ENCODE measurements at places on chromosomes 13 and 19.

GRCh38 chr13:111468037-111468959 is 147.9 kb downstream of the TEX29 start:
- DNase-seq: no peak

- DNase-seq: no peak
Observed at GRCh38 chr13:57996717-57997116, 365.2 kb downstream of the PCDH17 start.

- DNase-seq: peak; percentile 56
Observed at GRCh38 chr13:36998624-36999041, 507 bp downstream of the ALG5 start.

DNA sequence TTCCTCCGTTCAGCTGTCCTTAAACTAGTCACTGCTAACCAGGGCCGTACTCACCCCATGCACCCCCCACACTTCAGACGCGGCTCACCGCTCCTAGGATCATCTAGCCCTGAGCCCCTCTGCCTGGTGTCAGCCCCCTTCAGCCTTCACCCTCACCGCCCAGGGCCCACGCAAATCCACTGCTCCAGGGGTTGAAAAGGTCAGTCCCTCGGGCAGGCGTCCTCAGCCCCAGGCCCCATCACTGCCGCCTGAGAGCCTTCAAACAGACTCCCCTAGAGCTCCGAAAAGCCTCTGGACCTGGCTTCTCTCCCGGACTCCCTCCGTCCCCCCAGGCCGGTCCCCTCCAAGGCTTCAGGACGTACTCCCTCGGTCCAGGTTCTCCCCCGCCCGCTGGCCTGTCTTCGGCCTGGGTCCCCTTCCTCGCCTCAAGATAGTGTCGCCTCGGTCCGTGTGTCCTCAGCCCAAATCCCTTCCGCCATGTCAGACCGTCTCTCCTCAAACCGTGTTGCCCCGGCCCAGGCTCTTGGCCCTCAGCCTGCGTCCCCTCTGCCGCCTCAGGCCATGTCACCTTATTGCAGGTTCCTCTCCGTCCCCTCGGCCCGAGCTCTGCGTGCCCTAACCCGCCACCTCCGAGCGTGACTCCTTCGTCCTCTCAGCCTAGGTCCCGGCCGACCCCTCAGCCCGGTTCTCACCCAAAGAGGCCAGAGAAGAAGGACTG is 553 bp downstream of the NAPA start:
- peak; percentile 48 for DNase-seq

- DNase-seq: no peak
Observed at GRCh38 chr19:51127032-51127431, 2.3 kb downstream of the SIGLEC9 start.

GRCh38 chr13:112851107-112852038 is 117.6 kb upstream of the MCF2L start:
- peak; percentile 44 for DNase-seq

DNA sequence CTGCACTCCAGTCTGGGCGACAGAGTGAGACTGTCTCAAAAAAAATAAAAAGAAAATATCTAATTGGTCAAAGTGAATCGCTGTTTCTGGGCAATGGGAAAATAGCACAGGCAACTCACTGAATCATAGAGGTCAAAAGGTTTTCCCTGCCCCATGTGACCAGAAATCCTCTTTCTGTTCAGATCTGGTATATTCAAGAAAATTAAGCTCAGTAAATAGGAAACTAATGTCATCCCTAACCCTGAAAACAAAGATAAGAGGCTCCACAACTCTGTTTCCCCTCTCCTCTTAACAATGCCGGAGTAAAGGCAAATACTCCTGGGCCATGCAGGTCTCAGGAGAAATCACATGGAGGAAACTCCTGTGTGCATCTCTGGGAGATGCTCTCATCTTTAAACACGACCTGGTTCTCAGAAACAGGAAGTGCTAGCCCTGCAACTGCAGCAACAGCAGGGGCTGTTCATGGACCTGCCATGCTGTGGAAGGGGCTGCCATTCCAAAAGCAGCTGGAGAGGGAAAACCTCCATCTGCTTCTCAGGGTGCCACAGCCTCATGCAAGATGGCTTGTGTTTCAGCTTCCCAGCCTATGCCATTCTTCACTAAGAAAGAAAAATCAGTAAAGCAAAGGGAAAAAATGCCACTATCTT is 47.5 kb upstream of the SLC7A9 start:
- DNase-seq: no peak

- no peak for DNase-seq
Observed at GRCh38 chr13:110669036-110669435, 36.9 kb downstream of the CARS2 start.

DNA sequence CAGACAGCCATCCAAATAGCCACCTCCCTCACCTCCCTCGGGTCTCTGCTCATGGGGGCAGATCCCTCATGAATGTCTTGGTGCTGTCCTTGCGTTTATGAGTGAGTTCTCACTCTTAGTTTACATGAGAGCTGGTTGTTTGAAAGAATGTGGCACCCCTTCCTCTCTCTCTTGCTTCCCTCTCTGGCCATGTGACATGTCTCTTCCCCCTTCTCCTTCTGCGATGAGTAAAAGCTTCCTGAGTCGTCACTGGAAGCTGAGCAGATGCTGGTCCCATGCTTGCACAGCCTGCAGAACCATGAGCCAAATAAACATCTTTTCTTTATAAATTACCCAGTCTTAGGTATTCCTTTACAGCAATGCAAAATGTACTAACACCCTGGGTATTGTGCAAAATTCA is 208.7 kb downstream of the LACC1 start:
- no peak for DNase-seq

GRCh38 chr13:110063490-110064421 is 243.2 kb downstream of the COL4A1 start:
- no peak for DNase-seq

DNA sequence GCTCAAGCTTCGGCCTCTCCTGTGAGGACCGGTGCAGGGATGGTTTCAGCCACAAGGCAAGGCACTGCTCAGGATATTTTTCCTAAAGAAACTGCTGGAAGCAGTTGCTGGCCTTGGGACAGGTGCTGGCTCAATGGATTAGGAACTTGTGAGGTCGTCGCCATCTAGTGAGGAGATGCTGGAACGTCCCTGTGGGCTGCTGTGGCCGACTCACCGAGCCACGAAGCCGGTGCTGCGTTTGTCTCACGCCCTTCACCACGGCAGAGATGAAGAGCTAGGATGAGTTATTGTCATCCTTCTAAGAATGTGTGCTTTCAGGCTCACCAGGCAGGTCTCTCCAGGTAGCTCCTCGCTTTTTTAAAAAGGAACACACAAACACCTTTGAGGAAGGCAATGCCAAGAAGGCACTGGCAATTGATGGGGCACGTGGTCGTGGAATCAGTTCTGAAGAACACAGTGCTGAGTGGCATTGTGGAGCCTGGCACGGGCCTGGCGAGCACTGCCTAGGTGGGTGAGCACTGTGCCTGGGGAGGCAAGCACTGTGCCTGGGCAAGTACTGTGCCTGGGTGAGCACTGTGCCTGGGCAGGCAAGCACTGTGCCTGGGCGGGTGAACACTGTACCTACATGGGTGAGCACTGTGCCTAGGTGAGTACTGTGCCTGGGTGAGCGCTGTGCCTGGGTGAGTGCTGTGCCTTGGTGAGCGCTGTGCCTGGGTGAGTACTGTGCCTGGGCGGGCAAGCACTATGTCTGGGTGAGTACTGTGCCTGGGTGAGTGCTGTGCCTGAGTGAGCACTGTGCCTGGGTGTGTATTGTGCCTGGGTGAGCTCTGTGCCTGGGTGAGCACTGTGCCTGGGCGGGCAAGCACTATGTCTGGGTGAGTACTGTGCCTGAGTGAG is 140.4 kb downstream of the TEX29 start:
- DNase-seq: peak; percentile 71

DNA sequence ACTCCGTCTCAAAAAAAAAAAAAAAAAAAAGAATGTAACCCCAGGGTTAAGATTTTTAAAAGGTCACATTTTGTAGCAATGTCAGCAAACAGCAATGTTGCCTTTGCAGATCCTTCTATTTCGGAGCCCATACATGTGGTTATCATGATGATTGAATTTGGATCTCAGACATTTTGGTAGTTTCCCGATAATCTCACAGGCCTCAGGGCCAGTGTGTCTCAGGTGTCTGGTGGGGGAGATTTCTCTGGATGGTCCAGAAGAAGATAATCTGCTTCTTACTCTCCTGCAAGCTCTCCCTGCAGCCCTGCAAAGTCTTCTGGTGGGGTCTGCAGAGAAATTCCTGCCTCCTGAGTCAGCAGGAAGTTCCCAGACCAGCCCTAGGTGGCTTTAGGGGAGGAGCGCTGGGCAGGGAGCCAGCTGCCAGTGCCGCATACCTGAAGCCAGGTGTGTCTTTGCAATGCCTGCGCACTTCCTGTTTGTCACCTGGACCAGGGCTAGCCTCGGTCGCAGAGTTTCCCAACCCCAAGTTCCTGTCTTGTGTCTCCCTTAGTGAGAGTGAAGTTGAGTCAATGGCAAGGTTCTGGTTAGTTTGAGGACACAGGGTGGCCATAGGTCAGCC is 1.4 kb downstream of the SH2D3A start:
- peak; percentile 98 for DNase-seq

GRCh38 chr19:9608912-9609311 is 12.1 kb downstream of the ZNF561 start:
- DNase-seq: no peak

GRCh38 chr19:45400192-45400591 is 4.7 kb downstream of the PPP1R13L start:
- no peak for DNase-seq

DNA sequence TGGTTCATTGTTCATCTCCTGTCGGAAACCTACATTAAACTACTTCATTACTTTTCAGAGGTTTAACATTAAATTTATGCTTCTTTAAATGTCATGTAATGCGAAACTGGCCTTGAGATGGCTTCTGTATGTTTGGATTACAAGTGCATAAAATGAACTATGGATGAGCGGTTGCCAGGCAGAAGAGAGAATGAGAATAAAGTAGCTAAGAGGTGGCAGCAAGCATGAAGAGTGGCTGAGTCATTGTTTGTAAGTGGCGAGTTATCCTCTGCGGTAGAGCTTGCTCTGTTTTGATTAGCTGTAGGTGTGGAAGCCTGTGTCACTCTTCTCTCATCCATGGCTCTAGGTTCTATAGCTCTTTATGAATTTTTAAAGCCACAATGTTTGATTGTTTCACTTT is 1139.6 kb upstream of the PCDH9 start:
- no peak for DNase-seq

DNA sequence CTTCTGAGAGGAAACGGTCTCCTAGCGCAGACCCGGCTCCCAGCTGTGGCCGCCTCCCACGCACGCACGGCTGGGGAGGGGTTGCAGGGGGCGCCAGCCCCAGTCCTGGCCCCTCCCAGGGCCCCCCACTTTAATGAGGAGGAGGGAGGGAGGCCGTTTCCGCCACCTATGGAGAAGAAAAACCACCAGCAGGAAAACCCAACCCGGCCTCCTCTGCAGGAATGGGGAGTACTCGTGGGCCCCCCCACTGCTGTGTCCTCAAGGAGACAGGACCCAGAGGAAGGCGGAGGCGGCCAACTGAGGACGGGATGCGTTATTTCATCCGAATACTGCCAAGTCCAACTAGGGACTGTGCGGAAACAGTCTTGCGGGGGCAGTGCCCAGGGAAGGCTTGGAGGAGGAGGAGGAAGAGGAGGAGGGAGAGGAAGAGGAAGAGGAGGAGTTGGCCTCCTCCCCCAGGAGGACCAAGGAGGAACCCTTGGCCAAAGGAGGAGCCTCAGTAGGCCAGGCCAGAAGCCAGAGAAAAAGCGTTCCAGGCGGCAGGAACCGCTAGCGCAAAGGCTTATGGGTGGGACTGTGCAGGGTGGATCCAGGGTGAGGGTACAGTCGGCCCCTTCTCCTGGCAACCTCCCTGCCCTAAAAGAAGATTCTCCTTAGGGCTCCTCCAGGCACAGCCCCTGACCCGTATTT is 3.9 kb upstream of the SSBP4 start:
- DNase-seq: no peak

DNA sequence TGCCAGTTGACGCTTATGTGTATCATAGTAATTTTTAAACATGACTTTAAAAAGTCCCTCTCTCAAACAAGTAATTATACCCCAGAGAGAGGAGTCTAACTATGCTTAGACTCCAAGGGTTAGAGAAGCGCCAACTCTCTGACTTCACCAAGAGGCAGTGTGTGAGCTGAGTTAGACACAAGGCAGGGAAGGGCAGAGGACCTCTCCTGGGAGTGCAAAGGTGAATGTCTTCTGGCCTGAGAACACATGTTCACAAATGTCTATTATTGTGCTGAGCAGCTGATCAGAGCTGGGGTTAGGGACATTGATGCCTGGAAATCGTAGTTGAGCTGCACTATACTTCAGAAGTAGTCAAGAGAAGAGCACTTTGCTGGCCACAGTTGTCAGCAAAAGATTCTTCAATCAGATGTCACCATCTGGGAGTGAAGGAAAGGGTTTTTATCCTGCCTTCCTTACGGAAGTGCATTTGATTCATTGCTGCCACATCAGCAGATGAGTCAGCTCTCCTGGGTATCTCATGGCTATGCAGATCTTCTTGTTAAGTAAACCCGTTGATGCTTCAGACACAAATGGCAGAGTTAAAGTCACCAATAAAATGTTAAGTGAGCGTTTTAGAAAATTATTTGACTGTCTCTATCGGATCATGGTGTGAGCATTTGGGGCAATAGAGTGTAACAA is 283.2 kb upstream of the ARGLU1 start:
- peak; percentile 62 for DNase-seq

DNA sequence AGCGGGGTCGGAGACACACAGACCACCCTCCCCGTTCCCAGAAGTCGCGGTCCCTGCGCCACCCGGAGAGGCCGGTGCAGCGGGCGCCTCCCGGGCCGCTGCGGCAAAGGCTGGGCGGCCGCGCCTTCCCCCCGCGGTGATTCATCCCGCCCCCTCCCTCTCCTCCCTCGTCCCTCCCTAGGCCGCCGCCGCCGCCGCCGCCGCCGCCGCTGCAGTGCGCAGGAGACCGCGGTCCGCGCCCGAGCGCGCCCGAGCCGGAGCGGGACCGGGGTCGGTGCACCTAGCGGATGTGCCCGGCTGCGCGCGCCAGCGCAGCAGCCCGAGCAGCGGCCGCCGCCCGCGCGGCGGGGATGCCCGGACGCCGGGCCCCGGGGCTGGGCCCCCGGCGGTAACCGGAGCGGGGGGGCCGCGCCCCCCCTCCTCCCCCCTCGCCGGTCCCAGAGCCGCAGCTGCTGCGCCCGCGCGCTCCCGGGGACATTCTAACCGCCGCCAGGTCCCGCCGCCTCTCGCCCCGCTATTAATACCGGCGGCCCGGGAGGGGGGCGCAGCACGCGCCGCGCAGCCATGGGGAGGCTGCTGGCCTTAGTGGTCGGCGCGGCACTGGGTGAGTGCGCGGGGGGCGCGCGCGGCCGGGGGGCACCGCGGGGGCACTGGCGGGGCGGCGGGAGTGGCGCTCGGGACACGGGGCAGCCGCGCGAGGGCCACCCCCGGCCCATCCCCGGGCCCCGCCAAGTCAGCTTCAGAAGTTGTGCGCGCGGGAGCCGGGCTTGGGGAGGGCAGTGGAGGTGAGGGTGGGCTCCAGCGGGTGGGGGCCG is at the start of gene SCN1B:
SCN1B (plus strand) TSS at position 214 of the 815 bp plus-strand sequence; CDS start at position 565, 351 bp downstream.
- DNase-seq: peak; percentile 84
